NCI-H1105 (cell line): ENCODE measurements at places on chromosomes 1 and 21.

DNA sequence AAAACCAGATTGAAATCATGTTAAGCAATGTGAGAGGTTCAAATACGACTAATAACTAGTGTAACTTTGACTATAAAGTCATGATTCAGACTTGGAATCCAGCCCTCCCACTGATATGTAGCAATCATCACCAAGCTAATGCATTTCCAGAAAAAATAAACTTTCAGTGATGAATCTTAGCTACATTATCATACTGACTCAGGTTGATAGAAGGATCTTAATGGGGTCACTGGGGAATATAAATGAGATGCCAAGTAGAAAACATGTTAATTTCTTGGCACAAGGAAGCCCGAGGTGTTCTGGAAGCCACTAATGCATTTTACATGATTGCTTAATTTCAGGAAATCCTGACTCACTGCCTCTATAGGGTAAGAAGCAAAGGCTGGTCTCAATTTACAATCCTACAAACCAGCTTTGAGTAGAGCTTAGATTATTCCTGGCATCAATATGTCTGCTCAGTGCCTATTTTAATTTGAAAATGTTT, 67.7 kb downstream of the SELENOF start:
- DNase-seq: no peak

- DNase-seq: no peak
Measured at GRCh38 chr1:243507672-243508302, 251.9 kb downstream of the SDCCAG8 start.

DNA sequence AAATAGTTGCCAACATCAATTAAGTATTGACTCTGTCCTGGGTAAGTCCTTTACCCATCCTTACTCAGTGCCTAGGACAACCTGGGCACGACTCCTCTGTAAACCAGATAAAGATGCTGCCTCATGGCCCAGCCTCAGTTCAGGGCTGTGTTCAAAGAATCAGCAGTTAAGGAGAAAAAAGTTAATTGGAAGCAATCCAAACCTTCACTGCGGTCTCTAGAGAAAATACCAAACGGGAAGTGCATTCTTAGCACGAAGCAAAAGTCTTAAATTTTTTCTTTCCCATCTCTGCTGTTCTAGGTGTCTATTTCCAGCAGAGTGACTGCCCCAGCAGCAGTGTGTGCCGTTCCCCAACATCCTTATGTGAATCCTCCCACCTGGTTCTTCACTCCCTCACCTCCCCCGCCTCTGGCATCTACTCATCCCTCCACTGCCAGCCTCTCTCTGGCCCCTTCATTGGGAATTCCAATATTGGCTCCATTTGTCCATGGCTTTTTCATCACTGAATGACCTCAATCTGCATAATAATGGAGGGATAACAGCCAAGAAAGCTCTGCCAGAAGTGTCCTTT, 23.2 kb downstream of the KANK4 start:
- DNase-seq: no peak

DNA sequence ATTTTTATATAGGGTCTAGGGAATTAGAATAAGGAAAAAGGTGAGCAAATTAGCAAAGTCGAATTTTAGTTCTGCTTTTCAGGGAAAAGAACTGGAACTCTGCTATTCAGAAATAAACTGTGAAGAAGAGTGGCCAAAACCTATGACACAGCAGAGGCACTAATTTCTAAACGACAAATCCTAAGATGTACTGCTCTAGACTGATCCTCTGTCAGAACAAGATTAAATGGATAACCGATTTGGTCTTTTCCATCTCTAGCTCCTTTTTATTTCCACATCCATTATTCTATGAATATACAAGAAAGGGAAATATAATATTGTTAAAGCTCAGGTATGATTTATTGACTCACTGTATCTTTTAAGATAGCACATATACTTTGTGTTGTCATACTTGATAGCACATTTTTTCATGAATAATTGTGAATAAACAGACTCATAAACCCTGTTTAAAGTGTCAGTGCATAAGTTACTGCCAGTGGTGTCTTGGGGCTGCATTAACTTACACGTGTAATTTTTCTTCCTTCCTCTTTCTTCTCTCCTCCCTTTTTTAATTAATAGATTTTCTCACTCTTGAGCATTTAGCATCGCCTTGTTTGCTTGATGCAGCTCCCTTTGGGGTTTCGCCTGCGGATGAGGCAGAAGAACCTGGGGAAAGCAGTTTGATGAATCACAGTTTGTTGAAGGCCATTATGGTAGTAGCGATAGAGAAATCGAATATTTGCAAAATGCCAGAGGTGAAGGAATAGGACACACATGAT, 496.6 kb downstream of the ADGRL2 start:
- no peak for DNase-seq

- no peak for DNase-seq
Measured at GRCh38 chr1:241447031-241447644, 72.4 kb downstream of the FH start.

DNA sequence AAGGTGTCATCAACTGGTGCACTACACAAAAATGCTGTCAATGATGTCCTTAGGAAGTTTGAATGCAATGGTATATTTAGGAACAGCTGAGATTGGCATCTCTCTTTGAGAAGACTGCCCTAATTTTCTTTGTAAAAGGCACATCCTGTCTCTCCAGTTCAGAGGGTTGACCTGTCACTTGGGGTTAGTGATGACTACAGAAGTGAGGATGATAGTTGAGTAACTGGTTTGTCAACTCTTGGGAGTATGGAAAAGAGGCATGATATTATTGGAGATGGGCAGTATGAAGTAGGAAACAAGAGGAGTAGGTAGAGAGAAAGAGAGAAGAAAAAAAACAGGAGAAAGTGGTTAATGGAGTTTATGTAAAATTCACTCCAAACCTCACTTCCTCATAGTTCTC, 40.4 kb upstream of the PIGC start:
- DNase-seq: no peak

DNA sequence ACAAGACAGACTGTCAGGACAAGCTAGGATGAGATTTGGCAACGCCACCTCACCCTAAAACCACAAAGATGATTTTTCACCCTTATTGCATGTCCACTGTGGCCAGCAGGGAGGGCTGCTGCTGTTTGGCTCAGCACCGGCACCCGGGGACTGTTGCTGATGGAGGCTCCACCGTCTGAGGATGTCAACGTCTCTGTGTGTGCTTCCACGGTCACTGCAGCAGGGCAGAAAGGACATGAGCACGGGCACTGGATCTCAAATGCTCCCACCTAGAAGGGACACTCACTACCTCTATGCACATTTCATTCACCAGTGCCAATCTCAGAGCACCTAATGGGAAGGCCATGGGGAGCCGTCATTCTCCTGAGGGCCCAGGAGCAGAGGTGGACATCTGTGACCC, 599.6 kb downstream of the PTPRU start:
- no peak for DNase-seq

DNA sequence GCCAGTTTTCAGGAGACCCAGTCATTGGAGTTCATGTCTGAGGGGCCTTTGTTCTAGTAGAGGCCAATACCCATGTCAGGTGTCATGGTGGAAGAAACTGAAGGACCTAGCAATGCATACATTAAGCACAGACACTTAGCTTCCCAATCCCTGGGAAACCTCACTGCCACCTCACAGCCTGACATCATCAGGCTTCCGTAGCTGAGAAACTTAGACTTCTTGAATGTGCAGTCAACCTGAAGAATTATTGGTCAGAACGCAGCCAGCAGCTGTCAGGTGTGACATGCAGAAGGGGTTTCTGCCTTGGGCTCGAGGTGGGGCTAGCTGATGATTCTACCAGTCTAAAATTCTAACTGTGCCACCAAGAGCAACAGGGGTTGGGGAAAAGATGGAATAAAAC, 1.9 kb upstream of the ITPKB start:
- no peak for DNase-seq

GRCh38 chr1:216566641-216567205, 143.5 kb upstream of the USH2A start:
- no peak for DNase-seq

DNA sequence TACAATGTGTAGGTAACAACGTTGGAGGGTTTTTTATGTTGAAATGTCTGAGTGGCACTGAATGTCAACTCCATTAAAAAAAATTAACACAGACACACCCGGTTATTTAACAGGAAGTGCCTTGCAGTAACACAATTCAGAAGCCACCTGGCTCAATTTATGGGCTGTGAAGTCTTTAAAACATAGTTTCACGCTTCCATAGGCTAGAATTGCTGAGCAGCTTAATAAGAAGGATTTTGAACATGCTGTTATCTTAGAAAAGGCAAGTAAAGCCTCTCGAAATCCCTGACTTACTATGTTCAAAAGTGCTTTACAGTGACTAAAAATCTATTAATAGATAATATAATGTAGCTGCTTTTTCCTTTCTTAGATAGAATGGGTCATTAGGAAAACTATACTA, 19.7 kb downstream of the SRSF4 start:
- no peak for DNase-seq

GRCh38 chr21:17789069-17789468, 30.1 kb downstream of the C21orf91 start:
- no peak for DNase-seq

GRCh38 chr21:37337831-37338230, 28.7 kb upstream of the DYRK1A start:
- no peak for DNase-seq

GRCh38 chr21:38478782-38479181, 19.5 kb downstream of the ERG start:
- no peak for DNase-seq

GRCh38 chr1:238672262-238672661, 714.1 kb upstream of the CHRM3 start:
- DNase-seq: no peak

DNA sequence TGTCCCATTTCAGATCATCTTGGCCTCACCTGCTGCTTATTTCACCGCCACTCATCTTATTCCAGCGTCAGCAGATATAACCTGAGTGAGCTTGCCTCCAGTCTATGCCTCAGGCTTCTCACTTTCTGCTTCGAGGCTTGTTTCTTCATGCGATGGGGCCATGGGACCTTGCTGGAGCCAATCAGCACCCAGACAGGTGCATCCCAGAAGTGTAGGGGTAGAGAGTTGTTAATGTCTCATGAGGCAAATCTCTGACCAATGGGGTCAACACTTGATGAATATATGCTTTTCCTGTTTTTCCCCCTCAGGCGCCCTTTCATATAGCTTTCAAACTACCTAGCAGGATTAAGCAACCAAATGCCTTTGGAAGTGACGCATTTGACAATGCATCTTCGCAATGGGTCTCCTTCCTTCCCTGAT, 935 bp upstream of the YIPF1 start:
- no peak for DNase-seq

DNA sequence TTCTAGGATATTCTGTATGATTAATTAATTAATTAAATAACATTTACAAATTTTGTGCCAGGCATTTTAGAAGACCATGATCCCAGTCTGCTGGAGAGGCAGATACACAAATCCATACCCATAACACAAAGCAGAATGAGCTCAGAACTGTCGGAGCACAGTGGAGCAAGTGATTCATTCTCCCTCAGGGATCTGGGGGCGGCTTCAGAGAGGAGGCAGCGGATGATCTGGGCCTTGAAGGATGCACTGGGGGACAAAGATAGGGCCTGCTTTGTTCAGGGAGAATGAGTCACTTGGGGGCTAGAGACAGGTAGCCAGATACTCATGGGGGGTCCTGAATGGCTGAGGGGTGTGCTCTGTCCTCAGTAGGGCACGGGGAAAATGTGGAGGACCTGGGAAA, 50.9 kb upstream of the TRABD2B start:
- no peak for DNase-seq

DNA sequence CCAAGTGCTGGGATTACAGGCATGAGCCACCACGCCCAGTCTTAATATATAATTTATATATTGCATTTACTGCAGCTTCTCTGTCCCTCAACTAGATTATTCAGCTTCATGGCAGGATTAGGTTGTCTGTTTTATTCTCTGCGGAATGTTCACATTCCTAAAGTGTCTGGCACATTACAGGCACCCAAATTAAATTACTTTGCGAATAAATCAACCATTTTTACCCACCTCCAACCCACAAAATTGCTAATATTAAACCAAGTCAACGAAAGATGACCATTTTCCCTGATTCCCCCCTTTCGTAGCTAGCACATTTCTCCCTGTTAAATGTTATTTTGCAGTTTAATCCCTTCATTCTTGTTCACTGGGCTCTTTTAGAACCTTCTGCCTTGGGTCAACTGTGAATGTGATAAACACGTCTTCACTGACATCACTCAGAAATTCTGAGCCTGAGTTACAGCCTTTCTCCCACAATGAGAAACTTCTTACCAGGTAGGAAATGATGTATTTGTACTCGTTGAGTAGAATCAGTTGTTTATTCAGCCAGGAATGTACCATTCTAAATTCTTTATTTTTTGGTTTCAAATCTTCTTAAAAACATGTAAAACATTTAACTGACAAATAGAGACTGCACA, 35.9 kb downstream of the THAP3 start:
- no peak for DNase-seq

DNA sequence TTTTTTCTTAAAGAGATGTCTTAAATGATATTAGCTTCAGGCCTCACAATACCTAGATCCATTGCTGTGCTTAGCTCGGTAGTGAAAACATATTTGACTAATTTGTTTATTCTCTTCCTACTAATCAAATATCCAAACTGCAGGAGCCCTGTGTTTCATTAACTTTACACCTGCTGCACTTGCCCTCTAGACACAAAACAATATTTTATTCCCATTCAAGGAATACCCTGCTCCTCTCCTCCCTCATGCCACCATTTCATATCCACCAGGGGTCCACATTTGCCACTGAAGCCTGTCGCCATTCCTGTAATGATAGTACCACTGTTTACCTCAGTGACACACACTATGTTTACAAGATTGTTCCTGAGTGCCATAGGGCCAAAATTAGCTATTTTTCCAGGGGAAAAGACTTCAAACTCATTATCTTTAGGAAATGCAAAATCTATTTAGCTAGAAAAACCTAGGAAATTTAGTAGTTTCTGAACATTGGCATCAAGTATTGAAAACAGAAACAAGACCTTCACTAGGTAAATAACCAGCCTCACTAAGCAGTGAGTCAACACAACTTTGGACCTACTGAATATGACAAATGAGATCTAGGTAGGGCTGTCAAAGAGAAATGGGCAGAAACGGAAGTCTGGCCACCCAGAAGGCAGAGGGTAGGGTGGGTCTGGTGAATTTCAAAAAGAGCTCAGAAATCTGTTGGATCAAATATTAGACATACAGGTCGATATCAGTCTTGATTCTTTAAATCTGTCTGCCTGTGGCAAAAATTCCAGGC, 134.6 kb upstream of the KCNK1 start:
- no peak for DNase-seq
